ENCODE measurements at places on chromosomes 2 and 18. TPM values are rescaled to one million over a fixed set of nuclear protein-coding genes. Genes with fewer than 3 reads are reported as not detected.
A peak's percentile ranks its signal among the peaks of the same experiment; 100 is the strongest.

- H3K27me3 ChIP-seq: no peaks in the 10 kb centered on the region
- H3K4me1 ChIP-seq: no peaks in the 10 kb centered on the region
- DNase-seq: no peak
- no peak overlapping the region for H3K4me3 ChIP-seq
Measured at GRCh38 chr2:197700960-197701359, 4.2 kb upstream of the MARS2 start.

DNA sequence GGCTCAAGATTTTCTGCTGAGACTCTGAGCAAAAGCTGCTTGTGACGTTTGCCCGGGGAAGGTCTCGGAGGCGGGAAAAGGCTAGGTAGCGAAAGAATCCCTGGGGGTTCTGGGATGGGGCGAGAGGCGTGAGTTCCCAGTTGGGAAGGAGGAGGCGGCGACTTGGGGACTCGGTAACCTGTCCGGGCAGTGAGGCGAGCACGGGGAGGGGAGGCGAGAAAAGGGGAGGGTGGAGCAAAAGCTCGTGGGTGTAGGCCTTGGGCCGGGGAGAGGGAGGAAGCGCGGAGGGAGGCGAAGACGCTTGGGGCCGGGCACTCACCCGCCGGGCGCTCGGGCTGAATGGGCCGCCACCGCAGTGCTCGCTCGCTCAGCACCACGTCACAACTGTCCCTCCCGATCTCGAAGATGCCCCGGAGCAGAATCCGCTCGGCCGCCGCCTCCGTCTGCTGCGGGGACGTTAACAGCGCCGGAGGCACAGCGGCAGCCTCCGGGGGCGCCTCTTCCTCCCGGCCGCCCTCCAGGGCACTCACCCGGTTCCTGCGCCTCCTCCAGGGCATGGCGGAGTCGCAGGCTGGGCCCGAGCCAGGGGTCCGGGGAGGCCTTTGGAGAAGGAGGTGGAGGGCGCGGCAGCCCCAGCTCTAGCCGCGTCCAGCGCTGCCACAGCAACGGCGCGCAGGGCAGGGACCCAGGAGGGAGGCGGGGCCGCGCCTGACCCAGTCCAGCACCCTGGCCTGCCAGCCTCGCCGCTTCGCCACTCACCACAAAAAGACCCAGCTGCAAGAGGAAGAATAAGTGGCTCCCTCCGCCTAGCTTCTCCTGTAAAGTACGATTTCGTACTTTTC lies at the start of gene CERKL:
Gene CERKL, minus strand, starts transcription at position 656 of the 842 bp plus-strand sequence. Its CDS starts 99 bp downstream, at position 557.
- DNase-seq: peak; percentile 90
- no peaks in the 10 kb centered on the region for H3K36me3 ChIP-seq
- H3K27me3 ChIP-seq: peaks cover 35% of the 10 kb centered on the region
- no peaks in the 10 kb centered on the region for H3K4me1 ChIP-seq

- H3K27me3 ChIP-seq: no peaks in the 10 kb centered on the region
- DNase-seq: no peak
- H3K4me1 ChIP-seq: no peaks in the 10 kb centered on the region
Measured at GRCh38 chr18:50651334-50651733, 91.4 kb downstream of the MAPK4 start.

The MEP1B gene
- total RNA-seq: not detected

DNA sequence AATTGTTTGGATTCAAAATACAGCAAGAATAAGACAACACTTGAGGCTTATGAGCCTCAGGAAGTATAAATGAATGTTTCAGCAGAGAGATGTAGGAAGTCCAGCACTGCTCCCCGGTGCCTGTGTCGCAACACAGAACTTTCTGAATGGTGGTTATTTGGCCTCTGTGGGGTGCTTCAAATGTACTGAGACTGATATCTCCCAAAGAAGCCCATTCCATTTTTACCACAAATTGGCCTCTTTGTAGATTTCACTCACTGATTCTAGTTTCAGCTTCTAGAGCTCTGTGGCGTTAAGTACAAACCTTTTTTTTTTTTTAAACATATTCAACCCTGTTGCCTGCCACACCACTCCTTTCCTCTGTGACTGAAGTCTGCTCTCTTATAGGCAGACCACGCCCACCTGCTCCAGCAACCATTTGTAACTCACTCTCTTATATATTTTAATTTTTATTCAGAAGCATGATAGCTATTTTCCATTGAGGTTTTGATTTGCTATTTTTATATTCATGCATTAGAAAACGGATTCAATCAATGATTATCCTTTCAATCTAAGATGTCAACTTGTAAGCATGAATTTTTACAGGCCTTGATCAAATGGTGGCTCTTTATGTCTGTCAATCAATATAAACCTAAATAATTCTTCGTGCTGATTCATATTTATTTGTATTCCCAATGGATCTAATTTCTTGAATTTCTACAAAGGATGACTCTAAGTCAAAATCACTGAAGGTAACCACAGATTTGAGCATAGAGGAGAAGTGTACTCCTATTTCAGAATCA lies 277.1 kb upstream of the CCDC68 start:
- no peaks in the 10 kb centered on the region for H3K4me1 ChIP-seq
- H3K27ac ChIP-seq: no peak overlapping the region
- H3K27me3 ChIP-seq: no peaks in the 10 kb centered on the region

- H3K27ac ChIP-seq: no peak overlapping the region
- peak; percentile 15 for DNase-seq
- peaks cover 33% of the 10 kb centered on the region for H3K27me3 ChIP-seq
- no peak overlapping the region for H3K4me3 ChIP-seq
Measured at GRCh38 chr2:84878459-84878858, 2.4 kb downstream of the TRABD2A start.

The TUBA3D gene
- 0.18 TPM for total RNA-seq

The SEMA4C gene
- 87.2 TPM for total RNA-seq

The MAP3K19 gene
- total RNA-seq: not detected

The STAT4 gene
- 0.33 TPM for total RNA-seq

GRCh38 chr2:12032398-12032797 lies 286.0 kb downstream of the LPIN1 start:
- H3K27me3 ChIP-seq: no peaks in the 10 kb centered on the region
- no peak overlapping the region for H3K4me3 ChIP-seq
- DNase-seq: no peak
- H3K4me1 ChIP-seq: no peaks in the 10 kb centered on the region
- no peaks in the 10 kb centered on the region for H3K36me3 ChIP-seq

The PLGLB1 gene
- total RNA-seq: 1.2 TPM

The METTL4 gene
- total RNA-seq: 12.4 TPM

The STARD7 gene
- total RNA-seq: 212 TPM

GRCh38 chr2:20633794-20634506 lies 16.9 kb downstream of the HS1BP3 start:
- H3K27me3 ChIP-seq: no peaks in the 10 kb centered on the region
- H3K4me3 ChIP-seq: no peak overlapping the region
- H3K36me3 ChIP-seq: no peaks in the 10 kb centered on the region
- H3K4me1 ChIP-seq: no peaks in the 10 kb centered on the region

- H3K4me1 ChIP-seq: peaks cover 2% of the 10 kb centered on the region
- H3K27ac ChIP-seq: no peak overlapping the region
Measured at GRCh38 chr2:190344276-190344827, 963 bp downstream of the INPP1 start.

GRCh38 chr18:51897884-51898283 lies 442.1 kb upstream of the DCC start:
- H3K36me3 ChIP-seq: no peaks in the 10 kb centered on the region
- no peak for DNase-seq
- no peaks in the 10 kb centered on the region for H3K27me3 ChIP-seq
- no peaks in the 10 kb centered on the region for H3K4me1 ChIP-seq

The MROH2A gene
- not detected for total RNA-seq

- H3K27me3 ChIP-seq: no peaks in the 10 kb centered on the region
- no peak overlapping the region for H3K4me3 ChIP-seq
- DNase-seq: no peak
- H3K36me3 ChIP-seq: no peaks in the 10 kb centered on the region
Measured at GRCh38 chr2:182049372-182050148, 63.9 kb downstream of the PPP1R1C start.
